ENCODE measurements at places on chromosomes 3 and 15.

DNA sequence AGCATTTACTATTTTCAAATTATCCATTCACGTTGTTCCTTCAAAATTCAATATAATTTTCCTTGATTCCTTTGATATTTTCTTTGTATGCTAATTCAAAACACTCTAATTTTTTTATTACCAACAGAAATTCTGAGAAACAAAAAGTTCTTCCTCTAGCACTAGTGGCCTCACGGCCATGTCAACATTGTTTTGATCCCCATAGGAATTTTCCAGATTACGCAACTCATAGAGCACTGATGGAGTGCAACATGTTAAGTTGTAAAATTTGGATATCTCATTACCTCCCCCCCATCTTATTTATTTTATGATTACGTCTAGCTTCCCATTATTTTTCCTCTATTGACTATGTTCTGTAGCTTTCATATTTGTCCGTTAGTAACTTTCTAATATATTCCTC, 745.3 kb downstream of the TUSC7 start:
- no peak for DNase-seq

- DNase-seq: no peak
Measured at GRCh38 chr15:78714890-78715289, 73.9 kb upstream of the CHRNB4 start.

GRCh38 chr15:85564686-85565085, 184.3 kb downstream of the AKAP13 start:
- no peak for DNase-seq

DNA sequence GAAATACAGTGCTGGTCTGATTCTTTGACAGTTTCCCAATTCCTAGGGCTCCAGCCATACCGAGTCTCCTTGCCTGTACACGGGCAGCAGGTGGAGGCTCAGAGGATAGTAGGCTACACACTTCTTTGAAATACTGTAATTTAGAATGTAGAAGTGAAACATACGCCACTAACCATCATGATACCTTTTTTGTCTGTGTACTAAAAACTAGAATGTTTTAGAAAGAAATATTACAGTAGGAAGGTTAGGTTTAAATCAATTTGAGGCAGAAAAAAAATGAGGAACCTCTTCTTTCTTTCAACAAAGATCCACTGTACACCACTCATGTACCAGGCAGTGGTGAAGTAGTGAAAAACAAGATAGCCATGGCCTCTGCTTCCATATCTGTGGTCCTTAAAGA, 354.7 kb downstream of the MCTP2 start:
- no peak for DNase-seq

- no peak for DNase-seq
Measured at GRCh38 chr15:55237219-55238130, 40.7 kb upstream of the RSL24D1 start.

DNA sequence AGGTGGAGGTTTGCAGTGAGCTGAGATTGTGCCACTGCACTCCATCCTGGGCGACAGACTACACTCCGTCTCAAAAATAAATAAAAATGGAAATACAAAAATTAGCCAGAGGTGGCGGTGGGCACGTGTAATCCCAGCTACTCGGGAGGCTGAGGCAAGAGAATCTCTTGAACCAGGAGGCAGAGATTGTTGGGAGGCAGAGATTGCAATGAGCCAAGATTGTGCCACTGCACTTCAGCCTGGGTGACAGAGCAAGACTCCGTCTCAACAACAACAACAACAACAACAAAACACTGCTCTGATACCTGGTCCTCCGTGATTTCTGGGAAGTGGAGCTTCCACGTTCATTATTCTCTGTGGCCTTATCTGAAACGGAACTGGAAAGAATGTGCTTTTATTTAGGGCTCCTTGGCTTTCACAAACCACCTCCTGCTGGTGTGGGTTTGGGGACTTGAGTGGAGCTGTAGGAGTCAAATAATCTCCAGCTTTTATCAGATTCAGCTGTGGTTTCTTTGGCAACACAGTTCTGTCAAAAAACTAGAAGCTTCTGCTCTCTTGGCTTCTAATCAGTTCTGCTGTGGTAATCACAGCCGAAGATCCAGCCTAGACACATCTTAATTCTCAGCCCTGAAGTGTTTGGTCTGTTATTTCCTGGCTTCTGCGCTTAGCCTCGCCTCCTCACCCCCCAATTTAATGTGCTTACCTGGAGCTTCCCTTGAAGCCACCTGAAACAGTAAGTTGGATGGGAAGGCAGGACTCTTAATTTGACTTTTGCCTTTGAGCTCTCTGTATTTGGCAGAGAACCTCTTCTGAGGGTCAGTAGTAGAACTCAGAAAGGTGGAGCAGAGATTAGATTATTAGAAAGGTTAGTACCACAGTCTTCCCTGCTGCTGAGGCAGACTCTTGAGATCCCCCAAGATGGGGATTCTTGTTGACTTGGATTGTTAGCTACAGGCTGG, 21.4 kb downstream of the IRAK2 start:
- DNase-seq: peak; percentile 51

GRCh38 chr3:45908761-45909160, 22.4 kb downstream of the CCR9 start:
- DNase-seq: no peak

DNA sequence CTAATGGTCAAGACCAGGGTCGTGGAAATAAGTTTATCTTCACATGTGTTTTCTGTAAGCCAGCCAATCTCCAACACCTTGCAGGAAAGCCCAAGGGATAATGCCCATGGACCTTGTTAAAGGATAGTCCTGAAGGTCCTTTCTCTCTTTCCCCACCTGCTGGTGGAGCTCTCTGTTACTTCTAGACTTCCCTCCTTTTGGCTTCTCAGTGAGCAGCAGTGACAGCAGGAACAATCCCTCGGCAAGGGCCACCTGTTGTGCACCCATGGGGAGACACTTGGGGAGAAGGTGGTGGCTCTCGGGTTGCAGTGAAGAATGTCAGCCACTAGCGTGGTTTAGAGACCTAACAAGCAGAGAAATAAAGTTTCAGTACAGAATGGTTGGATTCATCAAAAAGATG, 84.0 kb upstream of the OSBPL11 start:
- DNase-seq: no peak

- DNase-seq: no peak
Measured at GRCh38 chr3:62128051-62128450, 245.3 kb downstream of the FEZF2 start.

GRCh38 chr15:99343881-99344551, 92.7 kb downstream of the LRRC28 start:
- DNase-seq: peak; percentile 19

DNA sequence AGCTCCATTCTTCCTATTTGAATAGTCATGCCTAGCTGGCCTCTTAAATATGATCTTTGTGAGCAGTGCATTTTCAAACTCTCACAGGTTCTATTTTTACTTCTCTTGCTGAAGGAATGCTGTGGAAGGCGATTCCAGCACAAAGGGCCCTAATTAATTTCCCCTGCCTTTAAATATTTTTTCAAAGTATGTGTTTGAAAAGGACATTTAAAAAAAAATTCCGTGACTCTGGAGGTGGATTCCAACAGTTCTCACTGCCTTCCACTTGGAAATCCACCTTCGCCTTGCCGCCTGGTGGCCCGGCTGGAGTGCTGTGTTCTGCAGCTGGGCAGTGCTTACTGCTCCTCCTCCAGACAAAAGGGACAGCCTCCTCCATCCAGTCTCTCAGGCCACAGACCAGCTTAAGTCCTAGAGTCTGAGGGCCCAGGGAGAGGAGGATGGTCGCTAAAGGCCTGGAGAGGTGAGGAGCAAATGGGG, 61.5 kb upstream of the CORO2B start:
- DNase-seq: no peak

DNA sequence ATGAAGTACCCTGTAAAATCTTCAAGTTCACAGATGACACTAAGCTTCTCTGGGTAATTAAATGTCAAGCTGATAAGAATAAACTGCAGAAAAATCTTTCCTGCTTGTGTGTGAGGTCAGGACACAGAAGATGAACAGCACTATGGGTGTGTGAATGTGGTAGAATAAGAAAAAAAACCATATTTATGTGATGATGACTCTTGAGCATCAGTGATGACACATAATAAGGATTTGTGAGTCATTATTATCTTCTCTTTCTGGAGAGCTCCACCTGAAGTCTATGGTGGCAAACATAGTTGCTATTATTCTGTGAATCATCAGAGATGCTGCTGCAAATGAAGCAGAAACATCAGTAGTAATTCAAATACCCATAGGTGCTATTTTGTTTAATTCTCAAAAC, 422.4 kb downstream of the DIPK2A start:
- no peak for DNase-seq

- DNase-seq: no peak
Measured at GRCh38 chr15:88802991-88803240, 320 bp upstream of the ACAN start.

GRCh38 chr15:62141643-62142588, 23.2 kb downstream of the C2CD4B start:
- DNase-seq: no peak

DNA sequence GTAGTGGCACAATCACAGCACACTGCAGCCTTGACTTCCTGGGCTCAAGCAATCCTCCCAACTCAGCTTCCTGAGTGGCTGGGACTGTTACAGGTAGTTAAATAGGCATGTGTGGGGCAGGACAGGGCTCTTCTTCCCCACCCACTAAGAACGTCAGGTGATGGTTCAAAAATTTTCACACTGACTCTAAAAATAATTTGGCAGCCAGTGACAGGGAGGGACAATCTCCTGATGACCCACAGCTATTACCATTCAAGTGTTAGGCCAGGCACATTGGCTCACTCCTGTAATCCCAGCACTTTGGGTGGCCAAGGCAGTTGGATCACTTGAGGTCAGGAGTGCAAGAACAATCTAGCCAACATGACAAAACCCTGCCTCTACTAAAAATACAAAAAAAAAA, 12.2 kb upstream of the TRMT10C start:
- no peak for DNase-seq

- DNase-seq: no peak
Measured at GRCh38 chr3:136929977-136930670, 27.7 kb upstream of the IL20RB start.

- no peak for DNase-seq
Measured at GRCh38 chr3:113498221-113499005, 16.5 kb downstream of the SPICE1 start.

- no peak for DNase-seq
Measured at GRCh38 chr3:70824078-70824477, 511.6 kb upstream of the MDFIC2 start.

- no peak for DNase-seq
Measured at GRCh38 chr3:140316868-140317400, 360.9 kb upstream of the TRIM42 start.

DNA sequence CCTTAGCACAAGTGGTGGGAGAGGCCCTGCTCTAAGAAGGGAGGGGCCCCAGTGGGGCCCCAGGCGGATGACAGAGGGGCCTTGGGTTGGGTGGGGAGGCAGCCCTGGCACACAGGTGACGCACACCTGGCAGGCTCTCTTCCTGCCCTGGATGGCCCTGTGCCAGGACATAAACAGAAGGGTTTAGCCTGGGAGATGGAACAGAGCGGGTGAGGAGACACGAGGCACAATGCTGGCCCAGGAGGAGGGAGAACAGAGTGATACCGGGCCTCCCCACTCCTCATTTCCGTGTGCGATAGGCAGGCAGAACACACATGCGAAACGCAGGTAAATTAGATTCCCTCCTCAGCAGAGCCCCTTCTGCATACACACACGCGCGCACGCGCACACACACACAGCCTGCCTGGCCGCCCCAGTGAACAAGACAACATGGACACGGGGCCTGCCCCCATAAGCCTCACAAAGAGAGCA, 39.8 kb downstream of the IDH2 start:
- peak; percentile 68 for DNase-seq

DNA sequence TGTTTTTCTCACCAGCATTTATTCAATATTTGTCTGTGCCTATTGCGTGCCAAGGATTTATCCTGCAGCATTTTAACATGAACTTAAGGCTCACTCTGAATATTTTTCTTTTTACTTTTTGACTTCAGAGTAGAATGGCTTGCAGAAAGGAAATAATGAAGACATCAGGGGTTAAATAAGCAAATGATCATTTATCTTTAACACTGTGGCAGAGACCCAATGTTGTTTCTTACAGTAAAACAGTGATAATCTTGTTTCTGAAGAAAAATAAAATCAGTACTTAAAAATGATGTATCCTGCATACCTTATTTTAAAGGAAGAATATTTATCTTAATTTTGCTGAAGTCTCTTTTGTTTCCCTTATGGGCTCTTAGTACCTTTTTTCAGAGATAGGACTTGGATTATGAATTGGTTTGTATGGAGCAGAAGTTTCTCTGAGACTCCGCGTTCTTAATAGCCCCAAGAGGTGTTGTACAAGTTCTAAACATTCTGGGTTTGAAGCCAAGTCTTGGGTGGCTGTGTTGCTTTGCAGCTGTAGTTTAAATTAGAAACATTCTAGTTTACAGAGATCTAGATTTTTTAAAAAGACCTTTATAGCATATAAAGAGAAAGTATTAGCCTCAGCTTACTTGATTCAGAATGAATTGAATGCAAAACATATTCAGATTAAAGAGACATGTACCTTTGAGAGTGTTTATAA, 40.5 kb downstream of the COL6A6 start:
- DNase-seq: no peak

- no peak for DNase-seq
Measured at GRCh38 chr3:55721716-55722484, 234.8 kb upstream of the WNT5A start.

GRCh38 chr3:40341671-40342070, 32.2 kb downstream of the EIF1B start:
- DNase-seq: no peak

- DNase-seq: no peak
Measured at GRCh38 chr15:49645941-49646340, 25.1 kb downstream of the DTWD1 start.

DNA sequence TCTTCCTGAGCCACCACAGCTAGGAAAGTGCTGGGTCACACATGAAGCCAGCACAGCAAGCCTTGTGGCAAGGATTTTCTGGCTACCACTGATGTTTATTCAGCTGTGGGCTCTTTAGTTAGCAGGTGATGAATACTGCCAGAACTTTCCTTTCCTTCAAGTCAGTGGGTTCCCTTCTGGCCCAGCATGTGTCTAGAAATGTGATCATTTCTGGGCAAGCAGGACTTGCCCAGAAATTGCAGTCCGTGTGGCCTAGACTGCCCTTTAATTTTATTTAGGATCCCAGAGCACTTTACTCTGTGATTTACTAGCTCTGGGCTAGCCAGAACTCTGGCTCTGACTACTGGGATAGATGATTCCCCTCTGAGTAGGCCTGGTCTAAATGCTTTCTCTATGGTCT, 397.5 kb downstream of the ZIC4 start:
- no peak for DNase-seq

DNA sequence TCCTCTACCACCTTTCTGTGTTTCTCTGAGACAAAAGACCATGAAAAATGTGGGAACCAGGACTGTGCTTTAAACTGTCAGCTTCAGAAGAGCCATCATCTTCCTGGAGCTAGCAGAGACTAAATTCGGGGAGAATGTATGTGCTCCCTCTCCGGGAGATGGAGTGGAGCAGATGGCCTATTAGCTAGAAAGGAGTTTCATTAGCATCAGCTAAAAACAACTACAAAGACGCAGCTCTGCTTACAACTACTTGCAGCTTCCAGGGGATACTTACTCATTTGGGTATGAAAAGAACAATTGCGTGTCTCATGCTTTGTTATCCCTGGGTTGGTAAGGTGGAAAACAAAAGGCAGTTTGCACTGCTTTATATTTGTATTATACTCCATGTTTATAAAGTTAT, 159.6 kb downstream of the MFSD1 start:
- no peak for DNase-seq

GRCh38 chr3:22713936-22714335, 489.2 kb upstream of the UBE2E2 start:
- DNase-seq: no peak

- DNase-seq: no peak
Measured at GRCh38 chr15:58582160-58582559, 150.4 kb downstream of the LIPC start.
